ENCODE measurements at places on chromosomes 1 and 21. TPM values are rescaled to one million over a fixed set of nuclear protein-coding genes. Genes with fewer than 3 reads are reported as not detected.

Gene ILDR2
- total RNA-seq, result not detected

Gene ENAH
- total RNA-seq, result 62.5 TPM

Gene EXTL1
- total RNA-seq, result not detected

Gene C1orf35
- 27.2 TPM for total RNA-seq

Gene MYCL
- total RNA-seq, result 12.2 TPM

Gene TNFRSF18
- total RNA-seq, result 0.98 TPM

Gene VANGL1
- 11.8 TPM for total RNA-seq

Gene FAM72C
- total RNA-seq, result 2.9 TPM

Data from airway epithelial cell (primary cell).